ENCODE measurements at places on chromosomes 13 and 19. TPM values are rescaled to one million over a fixed set of nuclear protein-coding genes. Genes with fewer than 3 reads are reported as not detected.

The BRSK1 gene
- total RNA-seq, result 3.1 TPM

The DOCK9 gene
- total RNA-seq, result 42.9 TPM

The PRRG2 gene
- 0.34 TPM for total RNA-seq

The MIR17HG gene
- total RNA-seq, result 9.0 TPM

The IL12RB1 gene
- 2.2 TPM for total RNA-seq

The OLFM2 gene
- total RNA-seq, result 5.5 TPM

The INAFM1 gene
- 1.00 TPM for total RNA-seq

The CYP4F8 gene
- total RNA-seq, result not detected

The ZNF575 gene
- not detected for total RNA-seq

The NLRP9 gene
- total RNA-seq, result not detected

The PTGER1 gene
- total RNA-seq, result not detected

The FAM216B gene
- total RNA-seq, result not detected

The CGB3 gene
- total RNA-seq, result not detected

The ZNF564 gene
- 4.0 TPM for total RNA-seq

The PRPF31 gene
- total RNA-seq, result 47.6 TPM

The C2CD4C gene
- total RNA-seq, result not detected

The CYP4F11 gene
- not detected for total RNA-seq

The SLC8A2 gene
- 0.31 TPM for total RNA-seq

The EDNRB gene
- 666 TPM for total RNA-seq

The ENOX1 gene
- 8.0 TPM for total RNA-seq

The ZNF382 gene
- 21.0 TPM for total RNA-seq

The FAM124A gene
- total RNA-seq, result 37.9 TPM

The IGFL2 gene
- total RNA-seq, result not detected

The SSC5D gene
- 0.67 TPM for total RNA-seq

The ZNF91 gene
- 17.0 TPM for total RNA-seq

The KLK7 gene
- total RNA-seq, result not detected

The IRS2 gene
- total RNA-seq, result 21.1 TPM

The CAPN12 gene
- not detected for total RNA-seq

The CGB5 gene
- not detected for total RNA-seq

The CATSPERD gene
- not detected for total RNA-seq

The CPB2 gene
- not detected for total RNA-seq

The NTF4 gene
- not detected for total RNA-seq

The ZFP36 gene
- 3.7 TPM for total RNA-seq

The LILRA6 gene
- not detected for total RNA-seq

The PLEKHJ1 gene
- 46.0 TPM for total RNA-seq

The FCAR gene
- not detected for total RNA-seq

The PGLYRP1 gene
- not detected for total RNA-seq

The CERS1 gene
- total RNA-seq, result 5.9 TPM

The SYDE1 gene
- total RNA-seq, result 38.4 TPM

The DYRK1B gene
- 18.5 TPM for total RNA-seq

The NUDT19 gene
- total RNA-seq, result 13.0 TPM

The PARP4 gene
- total RNA-seq, result 83.6 TPM

The U2AF2 gene
- total RNA-seq, result 93.4 TPM

The GIPC3 gene
- total RNA-seq, result 0.67 TPM

The TBXA2R gene
- total RNA-seq, result 1.7 TPM

The CYP4F22 gene
- total RNA-seq, result not detected

The GPC5 gene
- total RNA-seq, result under 0.01 TPM

The ZSCAN4 gene
- total RNA-seq, result not detected

The DACH1 gene
- not detected for total RNA-seq

The SMAD9 gene
- total RNA-seq, result 0.34 TPM

The CRLF1 gene
- not detected for total RNA-seq

The ZIC5 gene
- total RNA-seq, result not detected

The PHLDB3 gene
- total RNA-seq, result 8.0 TPM

The CGB1 gene
- not detected for total RNA-seq

The GPR108 gene
- 53.7 TPM for total RNA-seq

Data from melanocyte of skin (primary cell).